Naive thymus-derived CD8-positive, alpha-beta T cell (primary cell): ENCODE measurements at places on chromosomes 1 and 21.

DNA sequence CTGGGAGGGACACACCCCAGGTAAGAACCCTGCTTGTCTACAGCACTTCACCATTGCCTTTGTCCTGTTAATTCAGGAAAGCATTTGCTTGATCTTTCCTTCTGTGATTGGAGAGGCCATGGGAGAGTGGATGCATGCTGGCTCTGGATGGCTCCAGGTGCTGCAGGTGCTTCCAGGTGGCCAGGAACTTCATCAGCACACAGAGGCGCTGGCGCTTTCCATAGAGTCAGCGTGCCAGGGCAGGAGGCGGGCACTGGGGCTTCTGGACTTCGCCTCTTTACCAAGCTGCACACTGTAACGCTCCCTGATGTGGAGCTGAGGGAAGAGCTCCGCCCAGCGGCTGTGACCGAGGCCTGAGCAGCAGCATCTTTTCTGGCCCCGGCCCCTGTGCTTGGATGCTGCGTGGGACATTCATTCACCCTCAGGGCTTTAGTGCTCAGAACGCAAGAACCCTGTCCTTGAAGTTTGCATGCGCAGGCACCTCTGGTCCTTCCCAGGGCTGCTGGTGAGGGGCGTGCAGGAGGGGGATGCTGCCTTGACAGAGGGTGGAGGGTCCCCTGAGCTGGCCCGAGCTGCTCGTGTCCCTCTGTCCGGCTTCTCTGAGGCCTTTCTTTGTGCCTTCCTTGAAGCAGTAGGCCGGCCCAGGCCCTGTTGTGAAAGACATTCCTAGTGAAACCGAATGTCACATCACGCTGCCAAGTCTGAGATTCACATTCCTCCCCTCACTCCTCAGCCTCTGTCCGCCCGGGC, 1.6 kb upstream of the MX2 start:
- no peak for DNase-seq
- peak overlapping the region; percentile 99 for H3K27ac ChIP-seq
- H3K4me1 ChIP-seq, result peaks cover 40% of the 10 kb centered on the region
- no peaks in the 10 kb centered on the region for H3K27me3 ChIP-seq
- H3K36me3 ChIP-seq, result no peaks in the 10 kb centered on the region

DNA sequence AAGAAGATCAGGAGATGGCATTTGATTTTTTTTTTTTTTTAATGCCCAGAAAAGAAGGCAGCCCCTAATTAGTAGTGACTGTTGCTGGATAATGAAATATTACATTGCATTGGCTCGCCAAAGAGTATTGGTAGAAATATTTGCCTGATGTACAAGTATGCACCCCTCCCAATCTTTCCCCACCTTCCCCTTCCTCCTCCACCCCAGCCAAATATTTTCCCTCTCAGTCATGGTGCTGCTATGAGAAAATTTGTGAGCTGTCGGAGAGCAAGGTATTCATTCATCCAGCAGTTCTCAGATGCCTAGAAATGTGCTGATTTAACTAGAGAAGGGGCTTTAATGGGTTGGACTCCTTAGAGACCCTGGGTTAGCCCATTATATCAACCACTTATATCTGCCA, 50.5 kb upstream of the IKBKE start:
- H3K27me3 ChIP-seq, result no peaks in the 10 kb centered on the region
- no peaks in the 10 kb centered on the region for H3K4me1 ChIP-seq
- peaks cover 23% of the 10 kb centered on the region for H3K36me3 ChIP-seq
- DNase-seq, result no peak
- no peak overlapping the region for H3K27ac ChIP-seq

GRCh38 chr1:228150120-228150460, 360 bp downstream of the GJC2 start:
- H3K4me1 ChIP-seq, result peaks cover 8% of the 10 kb centered on the region
- H3K27ac ChIP-seq, result peak overlapping the region; percentile 48
- DNase-seq, result no peak
- no peaks in the 10 kb centered on the region for H3K27me3 ChIP-seq

DNA sequence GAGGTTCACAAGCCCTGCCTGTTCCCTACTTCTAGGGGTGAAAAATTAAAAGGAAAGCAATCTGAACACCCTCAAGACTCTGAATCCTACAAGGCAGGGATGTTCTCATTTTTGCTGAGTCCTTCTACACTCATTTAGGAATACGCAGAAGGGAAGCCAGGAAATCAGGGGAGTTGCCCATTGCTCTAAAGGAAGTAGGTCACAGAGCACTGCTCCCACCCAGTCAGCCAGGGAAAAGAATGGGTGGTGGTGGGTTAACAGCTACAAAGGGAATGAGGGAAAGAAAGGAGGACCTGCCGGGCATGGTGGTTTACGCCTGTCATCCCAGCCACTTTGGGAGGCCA, 2.4 kb upstream of the CTTNBP2NL start:
- H3K27me3 ChIP-seq, result peaks cover 32% of the 10 kb centered on the region
- H3K36me3 ChIP-seq, result no peaks in the 10 kb centered on the region
- H3K4me3 ChIP-seq, result no peak overlapping the region
- peaks cover 16% of the 10 kb centered on the region for H3K4me1 ChIP-seq
- DNase-seq, result no peak

DNA sequence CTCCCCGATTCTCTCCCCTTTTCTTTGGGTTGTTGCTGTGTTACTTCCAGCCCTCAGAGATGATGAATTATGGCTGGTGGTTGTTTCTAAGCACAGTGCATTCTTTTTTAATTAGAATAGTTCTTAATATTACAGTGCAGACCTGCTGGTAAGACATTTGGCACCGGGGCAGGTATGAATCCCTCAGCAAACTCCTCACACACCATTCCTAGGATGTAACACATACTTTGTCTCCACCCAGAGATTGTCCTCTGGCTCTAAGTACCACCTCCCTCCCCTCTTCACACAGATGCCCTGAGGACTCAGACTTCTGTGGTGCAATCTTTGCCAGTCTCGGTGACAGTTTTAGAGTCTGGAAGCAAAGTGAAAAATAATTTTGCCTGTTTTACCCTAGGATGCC, 143.1 kb downstream of the HLX start:
- H3K27ac ChIP-seq, result no peak overlapping the region
- no peak for DNase-seq
- H3K36me3 ChIP-seq, result no peaks in the 10 kb centered on the region
- H3K4me1 ChIP-seq, result peaks cover 9% of the 10 kb centered on the region

- DNase-seq, result no peak
- H3K4me3 ChIP-seq, result no peak overlapping the region
- H3K4me1 ChIP-seq, result peaks cover 10% of the 10 kb centered on the region
- H3K27me3 ChIP-seq, result no peaks in the 10 kb centered on the region
These were observed 50.3 kb downstream of the USP24 start for GRCh38 chr1:55164906-55165305.

- no peak for DNase-seq
- no peaks in the 10 kb centered on the region for H3K36me3 ChIP-seq
- H3K4me3 ChIP-seq, result no peak overlapping the region
- no peak overlapping the region for H3K27ac ChIP-seq
- H3K4me1 ChIP-seq, result no peaks in the 10 kb centered on the region
These were observed 480.6 kb downstream of the SETD4 start for GRCh38 chr21:35579520-35580293.

- H3K27ac ChIP-seq, result no peak overlapping the region
- no peak overlapping the region for H3K4me3 ChIP-seq
- H3K27me3 ChIP-seq, result no peaks in the 10 kb centered on the region
These were observed 13.8 kb upstream of the FGR start for GRCh38 chr1:27648602-27649305.

GRCh38 chr1:103457886-103458455, 67.5 kb upstream of the RNPC3 start:
- H3K27ac ChIP-seq, result no peak overlapping the region
- H3K27me3 ChIP-seq, result no peaks in the 10 kb centered on the region
- no peaks in the 10 kb centered on the region for H3K4me1 ChIP-seq
- no peaks in the 10 kb centered on the region for H3K36me3 ChIP-seq
- no peak for DNase-seq

- peaks cover 45% of the 10 kb centered on the region for H3K36me3 ChIP-seq
- DNase-seq, result no peak
- no peak overlapping the region for H3K27ac ChIP-seq
- H3K4me1 ChIP-seq, result no peaks in the 10 kb centered on the region
- no peak overlapping the region for H3K4me3 ChIP-seq
These were observed 15.3 kb upstream of the SRSF4 start for GRCh38 chr1:29196863-29197589.

DNA sequence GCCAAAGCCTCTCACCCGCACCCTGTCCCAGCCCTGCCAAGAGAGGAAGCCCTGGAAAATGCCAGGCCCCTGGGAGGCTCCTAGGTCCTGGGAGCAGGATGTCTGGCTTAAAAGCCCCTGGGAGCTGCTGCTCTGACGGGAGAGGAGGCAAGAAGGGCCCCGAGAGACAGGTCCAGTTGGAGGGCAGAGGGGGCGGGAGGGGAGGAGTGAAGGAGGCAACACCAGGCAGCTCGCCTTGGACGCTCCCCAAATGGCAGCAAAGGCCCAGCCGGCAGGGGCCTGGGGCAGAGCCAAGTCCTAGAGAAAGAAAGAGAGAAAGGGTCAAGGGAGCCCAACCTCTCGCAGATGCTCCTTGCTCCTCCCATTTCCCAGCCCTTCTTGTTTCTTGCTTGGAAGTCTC, 6.8 kb downstream of the ETV3L start:
- H3K4me3 ChIP-seq, result no peak overlapping the region
- H3K27me3 ChIP-seq, result peaks cover 3% of the 10 kb centered on the region
- DNase-seq, result no peak
- H3K4me1 ChIP-seq, result no peaks in the 10 kb centered on the region
- H3K36me3 ChIP-seq, result no peaks in the 10 kb centered on the region

GRCh38 chr1:166600574-166600973, 238.7 kb upstream of the POGK start:
- peaks cover 7% of the 10 kb centered on the region for H3K27me3 ChIP-seq
- no peaks in the 10 kb centered on the region for H3K4me1 ChIP-seq
- no peaks in the 10 kb centered on the region for H3K36me3 ChIP-seq
- no peak overlapping the region for H3K27ac ChIP-seq
- no peak for DNase-seq

- no peaks in the 10 kb centered on the region for H3K27me3 ChIP-seq
- H3K4me1 ChIP-seq, result no peaks in the 10 kb centered on the region
- H3K36me3 ChIP-seq, result peaks cover 32% of the 10 kb centered on the region
- no peak for DNase-seq
- no peak overlapping the region for H3K27ac ChIP-seq
- H3K4me3 ChIP-seq, result no peak overlapping the region
These were observed 10.2 kb upstream of the OBSCN start for GRCh38 chr1:228197555-228198147.

- no peaks in the 10 kb centered on the region for H3K4me1 ChIP-seq
- peaks cover 15% of the 10 kb centered on the region for H3K27me3 ChIP-seq
- no peak for DNase-seq
- no peaks in the 10 kb centered on the region for H3K36me3 ChIP-seq
- H3K4me3 ChIP-seq, result no peak overlapping the region
- no peak overlapping the region for H3K27ac ChIP-seq
These were observed 60.9 kb upstream of the RASAL2 start for GRCh38 chr1:178033019-178033418.

GRCh38 chr1:22930240-22930912, 42.3 kb downstream of the LACTBL1 start:
- no peaks in the 10 kb centered on the region for H3K4me1 ChIP-seq
- H3K27me3 ChIP-seq, result peaks cover 14% of the 10 kb centered on the region
- DNase-seq, result no peak

GRCh38 chr21:16794950-16795349, 717.9 kb upstream of the CXADR start:
- DNase-seq, result no peak
- H3K27ac ChIP-seq, result no peak overlapping the region
- no peaks in the 10 kb centered on the region for H3K36me3 ChIP-seq
- no peak overlapping the region for H3K4me3 ChIP-seq
- no peaks in the 10 kb centered on the region for H3K4me1 ChIP-seq

- DNase-seq, result no peak
- peaks cover 3% of the 10 kb centered on the region for H3K27me3 ChIP-seq
- no peaks in the 10 kb centered on the region for H3K36me3 ChIP-seq
- H3K4me1 ChIP-seq, result peaks cover 9% of the 10 kb centered on the region
- H3K27ac ChIP-seq, result no peak overlapping the region
These were observed 37.2 kb downstream of the EPHA2 start for GRCh38 chr1:16118706-16119105.

GRCh38 chr1:237416924-237417655, 375.1 kb downstream of the RYR2 start:
- DNase-seq, result no peak
- H3K27me3 ChIP-seq, result no peaks in the 10 kb centered on the region
- no peaks in the 10 kb centered on the region for H3K36me3 ChIP-seq
- H3K4me1 ChIP-seq, result no peaks in the 10 kb centered on the region

DNA sequence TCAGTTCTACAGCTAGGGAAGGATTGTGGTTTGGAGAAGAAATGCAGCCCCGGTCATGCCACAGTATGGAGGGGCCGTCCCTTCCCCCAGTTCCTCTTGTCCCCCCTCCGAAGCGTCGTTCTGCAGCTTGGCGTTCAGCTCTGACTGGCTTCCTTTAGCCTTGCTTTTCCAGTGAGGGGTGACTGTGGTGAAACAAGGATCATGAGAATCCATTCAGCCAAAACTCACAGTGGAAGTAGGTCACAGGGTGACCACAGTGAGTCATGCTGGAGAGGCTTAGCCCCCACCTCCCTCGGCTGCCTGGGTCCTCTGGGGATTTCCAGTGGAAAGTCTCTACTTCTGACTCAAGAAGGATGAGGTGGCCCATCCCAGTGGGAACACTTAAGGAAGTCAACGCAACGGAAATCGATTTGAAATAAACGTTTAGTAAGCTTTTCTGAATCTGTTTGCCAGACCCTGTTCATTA, 37.3 kb upstream of the COL6A2 start:
- DNase-seq, result no peak
- H3K4me1 ChIP-seq, result peaks cover 22% of the 10 kb centered on the region
- peaks cover 4% of the 10 kb centered on the region for H3K27me3 ChIP-seq
- no peak overlapping the region for H3K4me3 ChIP-seq
- no peak overlapping the region for H3K27ac ChIP-seq
- no peaks in the 10 kb centered on the region for H3K36me3 ChIP-seq
